NCI-H2081 (cell line): ENCODE measurements at places on chromosomes 6 and 20.

DNA sequence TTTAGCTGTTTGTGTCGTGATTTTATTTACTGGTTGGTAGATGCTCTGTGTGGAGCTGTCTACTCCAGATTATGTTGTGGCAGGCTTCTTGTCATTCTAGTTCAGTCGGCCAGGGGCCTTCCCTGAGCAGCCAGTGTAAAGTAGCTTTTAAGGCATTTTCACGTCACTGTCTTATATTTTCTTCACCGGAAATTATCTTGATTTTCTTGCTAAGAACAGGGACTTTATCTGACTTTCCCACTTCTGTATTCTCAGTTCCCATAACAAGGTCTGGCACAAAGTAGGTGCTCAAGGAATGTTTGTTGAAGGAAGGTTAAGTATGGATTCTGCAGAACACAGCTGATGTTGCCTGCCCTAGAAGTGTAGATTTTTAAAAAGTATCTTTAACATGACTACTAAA is 868 bp downstream of the LTV1 start:
- no peak for DNase-seq

GRCh38 chr6:127460465-127460864 is 1.3 kb upstream of the KIAA0408 start:
- DNase-seq: no peak

- peak; percentile 63 for DNase-seq
Observed at GRCh38 chr6:34658605-34659265, 37.8 kb downstream of the ILRUN start.

- no peak for DNase-seq
Observed at GRCh38 chr6:15299430-15300131, 53.7 kb downstream of the JARID2 start.
